ENCODE measurements at places on chromosomes 4 and X.

DNA sequence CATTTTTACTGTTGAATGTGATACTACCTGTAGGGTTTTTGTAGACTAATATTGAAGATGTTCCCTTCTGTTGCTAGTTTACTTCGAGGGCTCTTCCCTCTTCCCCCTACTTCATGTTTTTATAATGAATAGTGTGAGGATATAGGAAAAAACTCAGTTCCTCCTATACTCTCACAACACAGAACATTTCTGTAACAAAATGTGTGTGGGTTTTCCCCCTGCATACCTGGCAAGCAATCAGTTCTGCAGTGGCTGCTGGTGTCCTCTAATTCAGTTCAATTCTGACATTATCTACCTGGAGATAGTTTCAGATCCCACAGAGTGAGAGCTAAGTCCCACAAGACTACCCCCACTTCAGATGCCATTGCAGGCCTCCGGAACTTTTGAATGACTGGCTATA, 107.9 kb downstream of the KDM6A start:
- DNase-seq, result no peak

DNA sequence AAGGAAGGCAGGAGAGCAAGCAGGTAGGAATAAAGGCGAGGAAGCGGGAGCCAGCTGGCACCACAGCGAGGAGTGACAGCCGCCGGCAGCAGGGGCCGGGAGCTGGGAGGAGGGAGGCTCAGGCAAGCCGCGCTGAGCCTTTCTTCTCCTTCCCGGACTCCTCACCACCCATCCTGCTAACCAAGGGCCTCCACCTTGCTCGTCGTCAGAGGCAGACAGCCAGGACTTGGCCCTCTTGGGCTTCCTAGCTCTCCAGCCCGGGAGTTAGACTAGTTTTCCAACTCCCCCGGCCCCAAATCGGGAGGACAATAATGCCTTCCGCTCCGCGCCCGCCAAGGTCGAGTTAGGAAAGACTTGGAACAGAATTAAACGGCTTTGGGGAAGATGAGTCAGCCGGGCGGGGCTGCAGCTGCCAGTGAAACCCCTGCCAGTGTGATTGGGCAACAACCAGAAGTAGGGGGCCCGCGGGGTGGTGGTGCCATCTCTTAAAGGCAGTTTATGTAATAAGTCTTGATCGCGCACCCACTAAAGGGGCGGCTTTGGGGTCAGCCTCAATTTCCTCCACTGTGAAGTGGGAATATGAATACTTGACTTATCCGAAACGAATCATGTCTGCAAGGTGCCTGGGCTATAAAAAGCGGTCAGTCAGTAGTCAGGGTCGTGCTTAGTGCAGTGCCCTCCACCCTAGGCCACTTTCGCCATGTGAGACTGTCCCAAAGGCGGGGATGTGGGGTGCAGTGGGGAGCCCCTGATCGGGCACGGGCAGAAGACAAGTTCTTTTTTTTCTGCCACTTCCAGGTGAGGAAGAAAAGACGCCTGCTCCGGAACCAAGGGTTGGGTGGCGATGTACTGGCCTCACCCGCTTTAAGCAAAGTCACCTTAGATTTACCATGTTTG, 6.7 kb upstream of the HSD17B10 start:
- peak; percentile 36 for DNase-seq

- no peak for DNase-seq
Measured at GRCh38 chr4:47650584-47651130, 165.6 kb downstream of the ATP10D start.

DNA sequence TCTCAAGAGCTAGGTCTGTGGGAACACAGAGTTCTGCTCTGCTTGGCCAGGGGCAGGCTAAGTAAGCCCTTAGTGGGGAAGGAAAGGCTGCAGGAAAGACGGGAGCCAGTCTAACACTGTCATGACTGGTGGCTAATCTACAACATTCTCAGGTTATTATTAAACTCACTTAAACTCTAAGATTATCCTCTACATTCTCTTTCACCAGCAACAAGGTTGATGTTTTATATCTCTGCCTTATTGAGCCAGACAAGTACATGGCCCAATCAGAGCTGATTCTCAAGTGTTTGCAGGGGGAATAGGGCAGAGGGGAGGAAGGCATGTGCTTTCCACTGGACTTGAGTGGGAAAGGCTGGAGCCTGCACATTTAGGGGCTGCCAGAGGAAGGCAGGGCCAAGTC, 50.9 kb upstream of the FAM241A start:
- no peak for DNase-seq

DNA sequence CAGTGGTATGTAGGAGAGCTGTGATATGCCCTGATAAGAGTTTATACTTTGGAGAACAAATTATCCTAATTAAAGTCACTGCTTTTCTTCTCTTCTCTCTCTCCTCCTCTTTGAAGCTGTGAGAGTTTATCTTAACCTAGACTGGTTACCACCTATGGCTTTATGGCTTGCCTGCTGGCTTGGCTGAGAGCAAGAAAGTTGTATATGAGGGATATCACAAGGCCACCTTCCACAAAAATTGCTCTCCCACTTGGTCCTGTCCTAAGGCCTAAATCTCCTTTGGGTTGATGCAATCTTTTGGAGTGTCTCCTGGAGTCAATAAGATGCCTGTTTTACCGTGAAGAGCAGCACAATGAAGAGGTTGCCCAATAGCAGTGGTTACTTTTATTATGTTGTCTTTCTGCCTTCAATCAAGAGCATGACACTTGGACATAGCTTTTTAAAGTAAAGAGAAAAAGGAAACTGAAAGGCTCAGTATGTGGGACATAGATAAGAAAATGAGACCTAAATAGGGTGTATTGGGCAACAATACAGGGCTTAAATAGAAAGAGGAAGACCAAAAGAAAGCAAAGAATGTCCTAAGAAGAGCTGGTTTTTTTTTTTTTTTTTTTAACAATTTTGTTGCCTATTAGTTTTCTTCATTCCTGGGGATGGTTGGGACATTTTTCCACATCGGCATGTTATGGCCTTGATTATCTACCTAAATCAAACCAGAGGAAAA, 9.2 kb downstream of the GUCY1A1 start:
- no peak for DNase-seq

DNA sequence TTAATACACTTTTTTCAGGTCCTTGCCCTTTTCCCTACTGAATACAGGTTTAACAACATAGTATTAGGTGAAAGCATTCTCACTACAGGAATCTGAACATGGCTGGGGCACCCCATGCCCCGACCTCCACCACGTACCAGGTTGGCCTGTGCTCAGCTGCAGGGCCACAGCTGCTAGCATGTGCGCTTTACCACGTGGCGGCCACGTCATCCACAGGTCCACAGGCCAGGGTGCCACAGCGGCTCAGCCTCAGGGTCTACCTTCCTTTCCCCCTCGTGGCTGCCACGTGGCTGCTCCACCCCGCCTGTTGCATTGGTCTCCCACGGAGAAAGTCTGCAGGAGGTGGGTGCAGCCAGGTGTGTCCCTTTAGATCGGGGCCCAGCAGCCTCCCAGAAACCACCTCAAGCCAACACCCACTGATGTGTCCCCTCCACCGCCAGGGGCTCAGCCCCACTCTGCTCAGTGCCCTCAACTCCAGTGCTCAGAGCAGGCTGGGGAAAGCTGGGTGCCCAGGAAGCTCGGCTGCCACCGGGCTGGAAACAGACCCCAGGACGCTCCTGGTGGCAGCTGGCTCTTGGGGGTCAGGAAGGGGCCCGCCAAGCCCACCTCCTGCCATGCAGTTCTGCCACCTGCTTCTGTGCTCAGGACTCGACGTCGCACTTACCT, 17.8 kb downstream of the CTBP1 start:
- DNase-seq, result no peak

GRCh38 chr4:37803348-37803973, 23.0 kb upstream of the PGM2 start:
- DNase-seq, result no peak

GRCh38 chr4:29852537-29852936, 867.6 kb upstream of the PCDH7 start:
- no peak for DNase-seq

DNA sequence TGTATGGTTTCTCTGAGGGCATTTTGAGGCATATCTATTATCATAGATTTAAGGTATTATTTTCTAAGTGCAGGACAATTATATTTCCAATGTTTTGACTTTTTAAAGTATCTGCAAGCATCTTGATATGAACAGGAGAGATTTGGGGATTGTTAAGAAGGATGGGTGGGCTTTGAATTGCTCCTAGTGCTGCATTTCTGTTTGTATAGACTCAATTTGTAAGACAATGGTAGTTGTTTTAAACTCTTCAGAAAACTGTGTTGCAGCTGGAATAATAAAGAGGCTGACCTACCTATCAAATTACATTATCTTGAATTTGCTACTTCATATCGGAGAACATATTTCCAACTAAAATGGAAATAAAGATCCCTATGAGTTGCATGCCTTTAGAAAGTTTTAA, 570.3 kb downstream of the ADGRL3 start:
- DNase-seq, result no peak

- DNase-seq, result peak; percentile 58
Measured at GRCh38 chr4:139768896-139769295, 103.3 kb downstream of the MGST2 start.

GRCh38 chrX:117972711-117973109, 143.9 kb downstream of the KLHL13 start:
- DNase-seq, result peak; percentile 33

GRCh38 chr4:156052116-156052515, 98.5 kb upstream of the CTSO start:
- no peak for DNase-seq

GRCh38 chrX:44299177-44299576, 44.3 kb downstream of the EFHC2 start:
- DNase-seq, result no peak

DNA sequence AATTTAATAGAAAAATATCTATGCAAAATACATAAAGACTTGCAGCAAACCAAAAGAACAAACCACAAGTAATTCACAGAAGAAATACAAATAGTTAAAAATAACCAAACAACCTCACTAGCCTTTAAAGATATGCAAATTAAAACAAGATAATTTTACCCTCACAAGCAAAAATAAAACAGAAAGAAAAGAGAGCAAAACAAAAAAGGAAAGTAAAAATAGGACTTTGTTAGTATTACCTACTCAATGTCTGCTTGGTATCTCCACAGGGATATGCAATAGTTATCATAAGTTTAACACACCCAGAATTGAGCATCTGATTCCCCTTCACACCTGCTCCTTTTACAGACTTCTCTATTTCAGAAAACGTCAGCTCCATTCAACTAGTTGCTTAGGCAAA, 737.5 kb upstream of the MAGEB2 start:
- no peak for DNase-seq

- DNase-seq, result no peak
Measured at GRCh38 chr4:18980516-18981233, 959.1 kb upstream of the LCORL start.

DNA sequence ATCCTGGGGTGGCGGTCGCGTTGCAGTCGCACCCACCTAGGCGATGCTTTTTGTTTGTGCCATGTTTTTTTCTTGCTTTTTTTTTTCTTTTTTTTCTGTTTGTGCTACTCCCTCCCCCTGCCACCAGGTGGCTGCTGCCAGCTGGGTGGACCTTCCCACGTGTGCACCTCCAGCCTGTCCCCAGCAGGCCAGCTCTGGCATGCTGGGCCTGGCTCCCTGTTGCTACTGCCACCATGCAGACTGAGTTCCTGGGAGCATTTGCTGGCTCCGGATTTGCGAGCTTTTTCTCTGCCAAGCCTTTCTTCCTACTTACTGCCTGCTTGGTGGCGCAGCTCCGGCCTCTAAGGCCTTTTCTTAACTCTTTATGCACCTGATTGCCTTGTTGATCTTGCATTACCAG, 161.2 kb upstream of the WDFY3 start:
- DNase-seq, result peak; percentile 88

DNA sequence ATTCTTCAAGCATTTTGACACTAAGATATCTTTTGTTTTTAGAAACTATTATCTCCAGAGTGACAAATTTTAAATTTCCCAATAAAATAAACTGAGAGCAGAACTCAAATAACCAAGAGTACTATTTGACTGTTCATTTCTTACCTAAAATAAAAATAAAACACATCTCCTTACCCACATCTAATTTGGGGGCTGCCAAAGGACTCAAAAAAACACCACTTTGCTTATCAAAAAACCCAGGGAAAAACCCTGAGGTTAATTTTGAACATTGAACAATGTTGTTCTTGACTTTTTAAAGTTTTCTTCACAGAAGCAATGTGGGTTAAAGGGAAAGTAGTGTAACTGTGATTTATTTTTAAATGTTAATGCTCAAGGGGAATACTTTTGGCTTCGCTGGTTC, 243.0 kb upstream of the HHIP start:
- no peak for DNase-seq

GRCh38 chr4:88814043-88814617, 116.5 kb upstream of the NAP1L5 start:
- DNase-seq, result no peak

GRCh38 chrX:72395237-72395636, 89.5 kb upstream of the CITED1 start:
- DNase-seq, result no peak

- no peak for DNase-seq
Measured at GRCh38 chrX:29455702-29456101, 759.7 kb upstream of the MAGEB2 start.

- no peak for DNase-seq
Measured at GRCh38 chr4:89598602-89599001, 238.4 kb downstream of the SNCA start.

- no peak for DNase-seq
Measured at GRCh38 chr4:12211636-12212035, 782.9 kb upstream of the HS3ST1 start.

- DNase-seq, result no peak
Measured at GRCh38 chrX:57595381-57595811, 3.6 kb downstream of the ZXDB start.

- no peak for DNase-seq
Measured at GRCh38 chrX:31293409-31293808, 221.6 kb upstream of the FTHL17 start.

- peak; percentile 54 for DNase-seq
Measured at GRCh38 chr4:10456595-10457254, 501 bp downstream of the ZNF518B start.

DNA sequence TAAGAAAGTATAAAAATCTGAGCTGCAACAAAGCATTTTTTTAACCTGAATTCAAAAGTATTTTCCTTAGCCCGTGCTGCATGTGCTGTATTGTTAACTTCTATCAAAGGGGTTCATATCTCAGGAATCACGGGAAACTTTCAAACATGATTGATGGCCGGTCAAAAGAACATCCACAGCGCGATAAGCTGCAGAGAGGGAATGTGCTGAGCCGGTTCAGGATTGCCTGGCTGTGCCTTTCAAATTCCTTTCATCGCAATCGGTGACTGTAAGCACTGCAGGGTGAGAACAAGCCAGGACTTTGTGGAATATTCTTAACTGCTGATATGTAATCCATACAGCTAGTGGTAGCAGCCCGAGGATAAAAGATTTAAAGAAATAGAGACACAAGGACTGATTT, 210.9 kb upstream of the NOCT start:
- no peak for DNase-seq

DNA sequence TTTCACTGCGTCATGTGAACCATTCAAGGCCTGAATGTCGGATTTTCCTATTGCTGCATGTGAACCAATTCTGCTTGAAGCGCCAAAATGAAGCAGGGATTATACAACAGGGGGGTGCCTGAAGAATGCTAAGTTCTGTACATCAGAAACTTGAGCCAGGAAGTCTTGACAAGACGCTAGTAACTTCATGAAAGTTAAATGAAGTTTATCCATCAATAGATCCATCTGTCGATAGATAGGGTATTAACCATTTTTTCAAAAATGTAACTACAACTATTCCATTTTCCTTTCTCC, 590 bp upstream of the NAF1 start:
- no peak for DNase-seq
